ENCODE measurements at places on chromosomes 5 and 9.

DNA sequence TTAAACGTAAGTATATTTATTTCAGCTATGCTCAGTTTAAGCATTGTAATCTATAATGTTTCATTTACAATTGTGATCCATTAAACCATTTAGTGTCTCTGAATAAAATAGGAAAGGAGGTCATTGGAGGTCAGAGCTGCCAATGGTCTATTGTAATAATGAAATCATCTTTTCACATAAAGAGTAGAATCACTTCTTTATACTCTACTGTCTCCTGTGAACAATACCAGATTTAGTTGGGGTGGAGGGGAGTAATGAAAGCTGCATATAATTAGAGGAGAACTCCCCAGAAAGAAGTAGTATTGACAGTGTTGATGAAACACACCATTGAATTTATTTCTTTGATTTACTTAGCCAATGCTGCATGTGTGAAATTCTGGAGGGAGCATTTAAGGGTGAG lies 35.1 kb upstream of the ZFYVE16 start:
- no peak for DNase-seq

GRCh38 chr9:9920425-9921060 lies 692.3 kb downstream of the PTPRD start:
- no peak for DNase-seq

DNA sequence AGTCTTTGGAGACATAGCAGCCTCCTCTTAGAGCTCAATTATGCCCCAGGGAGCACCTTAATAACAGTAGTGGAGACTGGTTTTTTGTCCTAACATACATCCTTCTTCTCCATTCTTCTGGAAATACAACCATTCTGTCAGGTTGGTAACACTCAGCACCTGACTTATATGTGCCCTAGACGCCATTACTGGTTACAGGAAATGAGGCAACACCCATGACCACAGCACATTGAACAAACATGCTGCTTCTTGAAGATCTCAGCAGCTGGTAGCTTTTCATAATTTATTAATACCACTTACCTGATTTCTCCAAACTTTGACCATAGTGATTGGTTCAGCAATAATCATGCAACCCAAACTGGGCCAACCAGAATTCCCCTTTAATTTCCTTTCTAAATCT lies 25.1 kb upstream of the TRPM3 start:
- no peak for DNase-seq

DNA sequence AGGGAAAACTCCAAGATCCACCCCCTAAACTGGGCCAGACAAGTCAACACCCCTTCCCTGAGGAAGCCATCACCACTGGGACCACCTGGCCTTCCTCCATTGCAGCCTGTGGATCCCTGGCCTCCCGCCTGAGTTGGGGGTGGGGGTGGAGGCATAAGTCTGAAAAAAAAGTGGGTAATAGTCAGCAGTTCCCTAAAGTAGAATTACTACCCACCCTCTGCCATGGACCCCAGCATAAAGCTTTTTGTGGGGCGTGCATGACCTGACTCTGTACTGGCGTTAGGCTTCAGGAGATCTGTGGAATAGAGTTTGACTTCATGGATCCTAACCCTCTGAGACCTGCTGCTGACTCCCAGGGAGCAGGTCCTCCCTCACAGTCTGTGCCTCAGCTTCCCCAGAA lies 2.0 kb upstream of the CXXC5 start:
- DNase-seq = no peak

GRCh38 chr5:90488791-90489190 lies 14.1 kb downstream of the POLR3G start:
- DNase-seq = no peak

DNA sequence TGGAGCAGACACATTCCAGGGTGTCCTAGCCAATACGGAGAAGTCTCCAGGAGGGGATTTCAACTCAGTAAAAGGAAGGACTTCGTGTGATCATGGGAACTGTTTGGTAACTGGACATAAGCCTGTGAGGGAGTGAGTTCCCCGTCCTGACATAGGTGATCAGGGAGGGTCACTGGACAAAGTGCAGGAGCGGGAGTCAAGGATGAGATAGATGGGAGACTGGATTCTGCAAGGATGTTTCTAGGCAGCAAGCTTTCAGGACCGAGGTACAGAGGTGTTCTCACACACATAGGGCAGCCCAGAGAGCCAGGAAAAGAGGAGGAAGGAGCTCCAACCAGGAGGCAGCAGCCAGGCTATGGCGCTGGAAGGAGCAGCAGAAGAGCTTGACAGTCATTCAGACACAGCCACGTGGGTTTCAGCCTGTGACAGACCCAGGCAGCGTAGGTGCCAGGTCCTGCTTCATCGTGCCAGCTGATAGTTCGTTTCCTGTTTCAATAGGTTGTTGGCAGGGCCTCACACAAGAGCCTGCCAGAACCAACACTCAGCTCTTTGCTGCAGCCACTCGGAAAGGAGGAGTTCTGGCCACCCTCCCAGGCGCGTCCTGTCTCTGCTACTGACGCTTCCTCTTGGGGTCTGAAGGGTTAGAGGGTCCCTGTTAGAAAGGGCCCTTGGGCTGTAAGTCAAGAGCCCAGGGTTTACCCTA lies 84.1 kb downstream of the AMBP start:
- no peak for DNase-seq

DNA sequence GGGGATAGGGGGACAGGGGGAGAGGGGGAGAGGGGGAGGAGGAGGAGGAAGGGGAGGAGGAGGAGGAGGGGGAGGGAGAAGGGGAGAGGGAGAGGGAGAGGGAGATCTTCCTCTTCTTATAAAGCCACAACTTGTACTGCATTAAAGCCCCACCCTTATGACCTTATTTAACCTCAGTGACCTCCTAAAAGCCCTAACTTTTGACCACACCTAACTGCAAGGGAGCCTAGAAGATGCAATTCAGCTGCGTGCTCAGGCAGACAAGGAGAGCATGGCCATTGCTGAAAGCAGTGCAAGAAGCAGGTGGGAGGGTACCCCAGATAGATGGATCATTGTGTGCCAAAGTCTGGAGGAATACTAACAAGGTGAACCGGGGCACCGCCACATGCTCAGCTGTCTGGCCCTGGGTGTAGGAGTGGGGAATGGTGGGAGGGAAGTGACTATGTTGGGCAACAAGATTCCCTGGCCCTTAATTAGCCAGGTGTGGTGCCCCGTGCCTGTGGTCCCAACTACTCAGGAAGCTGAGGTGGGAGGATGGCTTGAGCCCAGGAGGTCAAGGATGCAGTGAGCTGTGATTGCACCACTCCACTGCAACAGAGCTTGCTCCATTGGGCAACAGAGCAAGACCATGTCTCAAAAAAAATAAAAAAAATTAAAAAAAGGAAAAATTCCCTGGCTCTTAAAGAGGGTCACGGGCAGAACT lies 125.4 kb upstream of the BOD1 start:
- DNase-seq = no peak

- no peak for DNase-seq
Measured at GRCh38 chr9:37668116-37668601, 17.4 kb downstream of the FRMPD1 start.

Data from type B pancreatic cell (in vitro differentiated cells).